ENCODE measurements at places on chromosomes 3 and 15.

- DNase-seq: peak; percentile 81
Measured at GRCh38 chr3:29240248-29240647, 40.6 kb upstream of the RBMS3 start.

- DNase-seq: no peak
Measured at GRCh38 chr3:43191116-43191515, 85.2 kb upstream of the POMGNT2 start.

GRCh38 chr3:151631946-151632345 is 101.8 kb upstream of the AADACL2 start:
- DNase-seq: no peak

GRCh38 chr15:88126695-88127431 is 129.7 kb downstream of the NTRK3 start:
- DNase-seq: peak; percentile 54

- peak; percentile 16 for DNase-seq
Measured at GRCh38 chr15:36791844-36792571, 212.6 kb downstream of the CDIN1 start.

- DNase-seq: peak; percentile 6
Measured at GRCh38 chr3:123883701-123884202, 380 bp downstream of the MYLK start.

- DNase-seq: no peak
Measured at GRCh38 chr3:150789451-150789850, 26.5 kb upstream of the SIAH2 start.

Measured in fibroblast of skin of back (primary cell).